Right renal pelvis (tissue), 4 donors: ENCODE measurements at places on chromosomes 1 and 21. TPM values are rescaled to one million over a fixed set of nuclear protein-coding genes. Genes with fewer than 3 reads are reported as not detected.

DNA sequence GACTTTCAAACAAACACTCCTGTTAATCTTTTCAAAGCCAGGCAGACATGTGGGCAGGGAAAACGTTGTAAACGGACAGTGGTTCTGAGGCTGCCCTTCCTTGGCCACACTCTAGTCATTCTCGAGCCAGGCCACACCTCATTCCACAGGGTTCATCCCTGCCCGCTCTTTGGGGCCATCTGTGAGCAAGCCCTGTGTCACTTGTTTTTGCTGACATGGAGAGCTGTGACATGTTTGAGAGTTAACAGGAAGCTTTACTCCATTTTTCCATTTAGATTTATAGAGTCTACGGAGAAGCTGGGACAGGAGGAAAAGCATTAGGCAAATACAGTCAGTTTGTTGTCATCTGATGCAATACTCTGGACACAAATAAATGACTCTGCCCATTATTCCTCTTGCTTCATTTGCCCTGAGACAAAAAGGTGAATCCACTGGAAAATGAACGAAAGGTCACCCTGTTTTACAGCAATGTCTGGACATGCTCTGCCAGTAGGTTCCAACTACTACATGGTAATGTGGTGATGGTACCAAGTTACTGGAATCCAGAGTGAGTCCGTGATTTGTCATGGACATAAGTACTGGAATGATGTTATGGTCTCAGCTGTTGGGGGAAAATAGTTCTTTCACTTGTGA, 126.9 kb downstream of the CLIC6 start:
- no peak for DNase-seq

DNA sequence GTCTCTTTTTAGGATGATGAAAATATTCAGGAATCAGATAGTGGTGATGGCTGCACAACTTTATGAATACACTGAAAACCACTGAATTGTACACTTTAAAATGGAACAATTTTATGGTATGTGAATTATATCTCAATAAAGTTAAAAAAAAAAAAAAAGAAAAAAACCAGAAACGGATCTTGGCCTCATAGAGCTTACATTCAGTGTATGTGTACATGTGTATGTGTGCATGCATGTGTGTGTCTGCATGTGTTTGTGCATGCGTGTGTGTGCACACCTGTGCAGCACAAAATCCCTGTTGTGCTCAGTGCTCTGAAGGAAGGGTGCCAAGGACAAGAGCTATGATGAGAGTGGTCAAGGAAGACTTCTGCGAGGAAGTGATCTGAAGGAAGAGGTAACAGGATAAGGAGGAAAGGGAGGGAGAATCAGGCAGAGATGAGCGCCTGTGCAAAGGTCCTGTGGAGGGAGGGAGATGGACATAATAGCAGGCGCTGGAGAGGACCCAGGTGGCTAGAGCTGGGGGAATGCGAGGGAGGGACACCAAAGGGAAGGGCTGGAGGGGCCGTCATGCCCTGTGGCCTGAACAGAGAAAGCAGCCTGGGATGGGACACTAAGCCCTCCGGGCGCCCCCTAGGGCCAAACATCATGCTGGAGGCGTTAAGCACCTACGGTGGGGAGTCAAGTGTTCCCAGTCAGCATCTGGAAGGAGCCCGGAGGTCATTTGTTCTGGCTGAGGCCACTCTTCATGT, 25.2 kb downstream of the NKAIN1 start:
- DNase-seq: no peak

GRCh38 chr1:215263636-215264035, 181.1 kb downstream of the KCNK2 start:
- DNase-seq: no peak

- DNase-seq: peak; percentile 77
These were observed 69.2 kb downstream of the MORN1 start for GRCh38 chr1:2322065-2322571.

SIK1 gene
- polyA plus RNA-seq: 7.0 TPM

LCE1F gene
- not detected for polyA plus RNA-seq
